ENCODE measurements at places on chromosomes 2 and 18. TPM values are rescaled to one million over a fixed set of nuclear protein-coding genes. Genes with fewer than 3 reads are reported as not detected.
A peak's percentile ranks its signal among the peaks of the same experiment; 100 is the strongest.

Gene CELF4
- total RNA-seq, result not detected

Gene CHRNG
- total RNA-seq, result 697 TPM

GRCh38 chr2:105517814-105518705, 119.2 kb upstream of the FHL2 start:
- DNase-seq, result peak; percentile 97

DNA sequence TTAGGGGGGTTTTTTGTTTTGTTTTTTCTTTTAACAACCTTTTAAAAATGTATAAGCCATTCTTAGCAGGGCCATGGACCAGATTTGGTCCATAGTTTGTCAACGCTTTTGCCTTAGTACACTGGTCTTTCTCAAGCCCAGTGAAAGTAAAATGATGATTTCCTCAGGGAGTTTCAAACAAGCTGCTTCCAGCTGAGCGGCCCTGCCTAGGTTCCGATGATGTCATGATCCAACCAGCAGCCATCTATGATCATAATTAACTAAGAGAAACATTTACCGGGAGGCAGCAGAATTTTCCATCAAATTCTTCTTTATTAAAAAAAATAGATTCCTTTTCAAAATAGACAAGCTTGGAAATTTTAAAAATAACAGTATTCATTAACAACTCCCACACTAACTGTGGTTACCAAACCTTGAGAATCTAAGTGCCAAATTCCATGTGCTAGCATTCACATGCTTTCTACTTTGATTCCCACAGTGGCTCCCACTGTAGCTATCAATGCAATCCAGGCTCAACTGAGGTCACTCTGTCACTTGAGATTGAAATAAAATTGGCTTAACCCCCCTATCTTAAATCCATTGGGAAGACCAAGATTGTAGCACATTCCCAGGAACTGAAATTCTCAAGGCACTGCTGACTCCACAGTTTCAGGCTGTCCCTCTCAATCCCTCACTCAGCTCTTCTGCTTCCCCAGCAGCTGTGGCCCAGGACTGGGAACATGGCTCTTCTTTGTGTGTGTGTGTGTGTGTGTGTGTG, 148.9 kb downstream of the RNF152 start:
- DNase-seq, result peak; percentile 56

DNA sequence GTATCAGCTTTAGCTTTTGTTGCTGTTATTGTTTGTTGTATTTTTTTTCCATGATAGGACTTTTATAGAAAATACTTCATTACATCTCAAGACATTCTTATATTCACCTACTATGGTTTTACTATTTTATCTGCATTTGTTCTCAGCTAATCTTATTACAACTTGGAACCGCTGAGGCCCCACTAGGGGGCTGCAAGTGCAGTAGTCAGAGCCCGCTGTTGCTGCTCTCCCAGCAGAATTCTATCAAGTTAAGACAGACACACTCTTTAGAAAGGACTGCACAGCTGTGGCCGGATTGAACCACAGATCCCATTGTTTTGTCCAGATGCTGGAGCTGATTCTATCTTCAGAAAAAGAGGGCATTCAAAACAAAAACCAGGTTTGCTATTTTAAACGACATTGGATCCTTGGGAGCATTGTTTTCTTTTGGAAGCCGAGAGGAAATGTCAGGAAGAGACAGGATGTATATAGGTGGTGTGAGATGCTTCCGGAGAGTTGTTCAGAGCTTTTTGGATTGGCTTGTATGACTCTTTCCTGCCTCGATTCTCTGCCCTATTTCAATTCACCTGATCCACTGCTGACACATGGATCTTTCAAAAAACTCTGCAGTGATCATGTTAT, 105.7 kb upstream of the GAREM1 start:
- peak; percentile 55 for DNase-seq

- peak; percentile 66 for DNase-seq
These were observed 67.5 kb downstream of the EMILIN2 start for GRCh38 chr18:2914185-2914880.

DNA sequence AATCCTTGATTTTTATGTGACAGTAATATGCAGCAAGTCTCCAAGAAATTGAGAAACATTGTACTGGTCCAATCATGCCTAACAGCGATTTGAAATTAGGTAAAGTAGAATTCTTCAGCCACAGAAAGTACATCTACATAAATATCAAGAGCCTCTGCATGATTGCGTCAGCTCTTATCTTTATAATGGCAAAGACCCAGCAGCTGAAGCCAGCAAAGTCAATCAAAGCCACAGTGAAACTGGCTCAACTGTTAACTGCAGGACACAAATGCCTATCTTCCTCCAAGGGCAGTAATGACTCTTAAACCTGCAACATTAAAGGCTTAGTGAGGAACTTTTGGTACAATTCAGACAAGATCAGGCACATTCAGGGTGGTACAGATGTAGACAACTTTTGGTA, 102.5 kb downstream of the BARD1 start:
- peak; percentile 11 for DNase-seq

Measured in myocyte (in vitro differentiated cells).